Muscle of back (tissue), 13 donors: ENCODE measurements at places on chromosomes 11 and 22.

DNA sequence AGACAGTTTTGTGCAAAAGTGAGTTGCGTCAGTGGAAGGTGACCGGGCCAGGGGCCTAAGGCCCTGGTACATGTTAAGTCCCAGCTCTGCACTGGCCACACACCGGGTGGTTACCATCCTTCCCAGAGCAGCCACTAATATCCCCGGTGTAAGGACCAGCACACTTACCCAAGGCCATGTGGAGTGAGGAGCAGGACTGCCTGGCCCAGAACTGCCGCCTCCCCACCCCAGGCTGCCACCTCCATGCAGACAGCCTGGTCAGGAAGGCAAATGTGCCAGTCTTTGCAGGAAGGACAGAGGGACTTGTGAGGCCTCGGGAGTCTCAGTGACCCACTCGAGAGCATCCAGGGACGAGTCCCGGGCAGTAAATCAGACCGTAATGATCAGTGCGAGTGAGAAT, 102.9 kb downstream of the MORC2 start:
- no peak for DNase-seq

DNA sequence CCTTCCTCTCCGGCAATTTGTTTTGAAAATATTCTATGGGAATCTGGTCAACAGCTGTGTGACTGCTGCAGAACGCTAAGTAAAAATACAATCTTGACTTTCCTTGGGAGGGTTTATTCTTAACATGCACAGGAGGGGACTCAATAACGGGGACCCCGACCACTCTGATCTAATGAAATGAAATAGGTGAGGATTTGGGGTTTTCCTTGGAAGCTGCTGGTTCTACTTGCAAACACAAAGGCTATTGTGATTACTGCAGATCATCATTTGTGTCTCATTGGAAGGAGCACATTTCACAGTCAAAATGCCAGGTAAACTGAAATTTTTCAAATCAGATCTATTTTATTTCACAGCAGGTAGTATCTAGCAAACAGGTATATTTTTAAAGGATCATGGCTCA, 366.1 kb downstream of the SHANK2 start:
- DNase-seq, result no peak

- DNase-seq, result no peak
Measured at GRCh38 chr22:23156286-23156685, 11.0 kb downstream of the RAB36 start.

GRCh38 chr11:8222820-8223512, 40.7 kb downstream of the LMO1 start:
- DNase-seq, result no peak

GRCh38 chr11:9643751-9644150, 20.1 kb upstream of the SWAP70 start:
- no peak for DNase-seq

GRCh38 chr11:62706850-62707247, 375 bp downstream of the BSCL2 start:
- no peak for DNase-seq

GRCh38 chr11:41018224-41018623, 441.2 kb downstream of the LRRC4C start:
- no peak for DNase-seq

GRCh38 chr11:77672264-77672663, 34.7 kb upstream of the CLNS1A start:
- no peak for DNase-seq

DNA sequence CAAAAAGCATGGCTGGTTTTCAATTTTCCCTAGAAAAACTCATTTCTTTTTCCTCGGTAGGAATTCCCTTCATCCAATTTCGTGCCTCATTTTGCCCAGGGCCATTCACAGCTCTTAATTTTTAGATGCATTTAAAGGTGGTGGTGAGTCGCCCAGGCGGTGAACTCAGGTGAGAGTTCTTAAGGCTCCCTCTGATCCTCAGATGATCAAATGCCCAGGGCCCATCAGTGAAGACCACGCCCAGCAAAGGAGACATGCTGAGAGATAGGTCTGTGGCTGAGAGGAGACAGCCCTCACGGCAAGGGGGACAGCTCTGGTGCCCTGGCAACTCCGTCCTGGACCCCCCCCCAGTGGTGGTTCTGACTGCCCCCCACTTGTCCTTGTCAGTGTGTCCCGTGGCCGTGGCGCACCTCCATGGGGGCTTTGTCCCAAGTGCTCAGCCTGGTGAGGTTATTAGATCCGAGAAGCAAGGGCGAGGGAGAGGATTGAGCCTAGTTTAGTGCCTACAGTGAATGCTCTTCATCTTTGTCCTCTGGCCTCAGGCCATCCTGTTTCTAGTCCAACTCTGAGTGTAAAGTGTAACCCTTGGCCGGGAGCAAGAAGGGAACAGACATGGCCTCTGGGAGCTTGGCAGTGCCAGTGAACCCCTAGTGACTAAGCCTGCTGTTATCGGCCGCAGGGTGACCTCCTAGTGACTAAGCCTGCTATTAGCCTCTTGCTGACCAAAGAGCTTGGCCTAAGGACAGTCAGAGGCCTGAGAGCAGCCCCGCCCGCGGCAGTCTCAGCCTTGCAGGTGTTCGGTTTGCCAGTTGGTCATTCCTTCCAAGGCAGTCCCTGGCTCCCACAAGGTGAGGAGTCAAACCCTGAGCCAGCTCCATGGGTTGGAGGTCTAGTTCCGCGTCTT, 83.5 kb downstream of the CTTN start:
- peak; percentile 20 for DNase-seq

DNA sequence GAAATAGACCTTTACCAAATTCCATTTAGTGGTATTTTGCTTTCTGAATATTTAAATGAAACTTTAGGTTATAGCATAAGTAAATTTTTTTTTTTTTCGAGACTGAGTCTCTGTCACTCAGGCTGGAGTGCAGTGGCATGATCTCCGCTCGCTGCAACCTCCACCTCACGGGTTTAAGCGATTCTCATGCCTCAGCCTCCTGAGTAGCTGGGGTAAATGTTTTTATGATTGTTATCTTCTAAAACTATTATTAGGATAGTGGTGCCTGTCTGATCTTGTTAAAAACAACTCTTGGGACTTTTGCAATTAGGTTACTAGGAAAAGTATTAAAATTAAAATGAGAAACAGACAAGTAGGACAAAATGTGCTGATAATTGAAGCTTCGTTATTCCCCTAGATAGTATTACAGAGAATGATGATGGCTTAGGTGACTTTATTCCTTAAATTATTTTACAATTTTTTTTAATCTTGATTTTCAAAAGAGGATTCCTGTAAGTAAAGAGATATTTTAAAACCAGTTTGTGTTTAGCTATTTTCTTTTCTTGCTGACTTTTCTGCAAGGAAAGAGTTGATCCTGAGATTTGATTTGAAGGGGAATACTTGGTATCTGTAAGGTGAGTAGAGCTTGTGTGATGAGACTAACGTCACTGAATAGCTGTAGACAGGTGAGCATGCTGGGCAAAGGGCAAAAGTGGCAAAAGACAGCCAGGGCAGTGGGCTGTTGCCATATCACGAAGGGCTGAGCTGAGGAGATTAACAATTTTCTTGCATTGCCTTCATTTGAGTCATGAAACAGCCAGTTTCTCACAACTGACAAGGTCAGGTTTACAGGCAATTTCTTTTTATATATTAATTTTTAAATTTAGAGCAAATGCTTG, 20.8 kb downstream of the CRKL start:
- DNase-seq, result no peak

- DNase-seq, result peak; percentile 41
Measured at GRCh38 chr11:111305162-111305802, 6.9 kb downstream of the POU2AF3 start.

DNA sequence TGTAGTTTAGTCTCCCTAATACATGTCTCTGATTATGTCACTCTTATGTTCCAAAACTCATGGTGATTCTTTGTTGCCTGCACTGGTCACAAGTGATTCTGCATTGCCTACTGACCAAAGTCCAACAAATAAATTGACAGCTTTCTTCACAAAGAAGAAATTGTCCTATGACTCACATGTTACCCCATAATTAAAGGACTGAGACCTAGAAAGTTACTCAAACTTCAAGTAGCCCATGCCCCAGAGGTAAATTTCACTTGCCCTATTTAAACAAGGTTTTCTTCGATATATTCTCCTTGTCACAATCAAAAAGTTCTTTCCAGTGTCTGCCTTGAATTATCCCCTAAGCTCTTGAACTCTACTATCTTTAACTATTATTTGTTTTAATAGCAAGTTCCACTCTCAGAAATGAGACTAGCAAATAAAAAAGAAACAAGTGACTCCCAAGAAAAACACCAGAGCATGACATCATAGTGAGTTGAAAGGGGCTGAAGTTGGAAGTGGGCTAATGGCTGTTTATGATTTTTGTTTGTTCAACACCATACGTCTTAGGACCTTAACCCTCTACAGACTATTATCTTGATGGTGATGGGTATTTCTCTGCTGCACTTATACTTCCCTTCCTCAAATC, 94.5 kb upstream of the BLID start:
- DNase-seq, result no peak

DNA sequence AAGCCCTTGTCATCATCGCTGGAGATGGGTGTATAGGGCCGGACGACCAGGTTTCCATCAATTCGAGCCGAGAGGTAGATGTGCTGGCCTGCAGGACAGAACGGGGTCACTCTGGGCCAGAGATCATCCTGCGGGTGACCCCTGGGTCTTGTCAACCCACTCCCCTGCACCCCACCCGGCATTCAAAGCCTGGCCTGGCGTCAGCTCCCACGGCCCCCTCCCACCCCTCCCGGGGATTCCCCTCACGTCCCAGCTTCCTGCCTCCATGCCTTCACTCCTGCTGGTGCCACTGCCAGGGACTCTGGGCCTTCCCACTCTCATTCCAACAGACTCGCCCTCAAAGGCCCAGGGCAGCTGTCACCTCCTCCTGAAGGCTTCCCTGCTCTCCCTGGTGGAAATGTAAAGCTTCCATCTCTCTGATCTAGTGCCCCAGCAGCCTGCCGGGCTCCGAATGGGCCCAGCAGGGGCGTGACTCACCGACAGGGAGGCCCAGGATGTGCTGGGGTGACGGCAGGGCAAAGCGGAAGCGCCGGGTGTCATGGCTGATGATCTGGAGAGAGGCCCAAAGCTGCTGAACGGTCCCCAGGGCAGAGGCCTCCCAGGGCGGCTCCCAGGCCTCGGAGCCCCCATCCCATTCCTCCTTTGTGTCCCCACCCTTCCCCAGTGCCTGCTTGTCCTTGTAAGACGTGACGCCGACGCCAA, 9.3 kb downstream of the ATP5MGL start:
- DNase-seq, result no peak

DNA sequence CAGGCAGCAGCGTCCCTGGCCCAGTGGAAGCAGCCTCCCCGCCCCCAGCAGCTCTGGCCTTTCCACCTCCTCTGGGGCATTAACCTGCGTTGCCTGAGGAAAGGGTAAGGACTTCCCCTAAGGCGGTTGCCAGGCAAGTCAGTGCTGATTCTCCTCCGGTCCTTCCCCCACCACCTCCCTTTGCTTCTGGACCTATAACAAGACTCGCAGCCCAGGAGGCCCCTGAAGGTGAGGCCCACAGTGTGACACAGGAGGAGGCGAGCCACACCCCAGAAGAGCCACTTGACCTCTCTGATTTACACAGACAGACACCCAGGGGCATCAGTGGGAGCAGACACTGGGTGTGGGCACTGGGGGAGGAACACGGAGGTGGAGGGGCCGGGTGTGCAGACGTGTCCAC, 35.4 kb downstream of the ASCL2 start:
- no peak for DNase-seq

DNA sequence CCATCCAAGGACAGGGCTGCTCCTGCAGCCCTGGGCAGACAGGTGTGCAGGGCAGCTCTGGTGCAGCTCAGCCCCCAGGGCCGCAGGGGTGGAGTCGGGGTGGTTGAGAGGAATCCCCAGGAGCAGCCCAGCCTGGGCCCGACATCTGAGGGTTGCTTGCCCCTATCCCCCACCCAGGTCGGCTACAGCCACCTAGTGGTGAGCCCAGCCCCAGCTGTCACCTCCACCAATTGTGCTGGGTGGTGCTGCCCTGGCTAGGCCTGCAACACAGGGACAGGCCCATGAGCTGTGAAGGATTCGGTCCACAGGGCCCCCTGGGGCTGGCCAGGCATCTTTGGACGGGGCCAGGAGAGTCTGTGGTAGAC, 29.6 kb downstream of the RTN4R start:
- DNase-seq, result no peak

DNA sequence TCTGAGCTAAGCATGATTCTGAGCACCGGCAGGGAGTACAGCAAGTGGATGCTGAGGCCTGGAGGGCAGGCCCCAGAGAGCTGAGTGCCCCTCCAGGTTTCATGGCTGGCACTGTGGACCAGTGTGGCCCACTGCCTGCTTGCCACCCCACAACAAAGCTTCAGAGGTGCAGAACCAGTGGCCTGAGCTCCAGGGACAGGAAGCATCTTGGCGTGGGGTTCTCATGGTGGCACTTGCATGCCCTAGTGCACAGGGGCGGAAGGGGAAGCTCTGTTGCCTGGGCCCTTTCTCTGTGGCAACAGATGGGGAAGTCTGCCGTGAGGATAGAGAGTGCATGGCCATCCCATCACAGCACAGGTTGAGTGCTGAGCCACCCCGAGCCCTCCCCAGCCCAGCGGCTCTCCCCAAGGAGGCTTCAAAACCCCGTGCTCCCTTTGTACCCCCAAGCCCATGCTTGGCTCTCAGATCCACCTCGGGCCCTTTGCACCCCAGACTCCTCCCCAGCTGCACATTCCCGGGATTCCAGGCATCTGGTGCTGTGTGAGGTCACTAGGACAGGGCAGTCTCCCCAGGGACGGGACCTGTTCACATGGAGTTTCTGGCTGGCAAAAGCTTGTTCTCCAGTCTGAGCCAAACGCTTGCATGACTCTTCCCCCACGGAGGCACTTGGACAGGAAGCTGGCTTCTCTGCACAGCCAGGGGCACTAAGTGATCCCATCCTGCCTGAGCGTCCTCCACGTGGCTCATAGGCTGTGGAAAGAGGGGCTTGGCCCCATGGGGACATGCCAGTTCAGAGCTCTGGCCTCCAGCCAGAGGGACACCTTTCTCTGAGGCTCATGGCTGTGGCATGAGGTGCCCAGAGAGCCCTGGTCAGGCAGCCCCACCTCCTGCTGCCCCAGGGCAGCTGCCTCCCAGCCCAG, 4.2 kb downstream of the SLC25A1 start:
- no peak for DNase-seq

GRCh38 chr11:64627371-64627770, 36.4 kb downstream of the SLC22A12 start:
- DNase-seq, result no peak

DNA sequence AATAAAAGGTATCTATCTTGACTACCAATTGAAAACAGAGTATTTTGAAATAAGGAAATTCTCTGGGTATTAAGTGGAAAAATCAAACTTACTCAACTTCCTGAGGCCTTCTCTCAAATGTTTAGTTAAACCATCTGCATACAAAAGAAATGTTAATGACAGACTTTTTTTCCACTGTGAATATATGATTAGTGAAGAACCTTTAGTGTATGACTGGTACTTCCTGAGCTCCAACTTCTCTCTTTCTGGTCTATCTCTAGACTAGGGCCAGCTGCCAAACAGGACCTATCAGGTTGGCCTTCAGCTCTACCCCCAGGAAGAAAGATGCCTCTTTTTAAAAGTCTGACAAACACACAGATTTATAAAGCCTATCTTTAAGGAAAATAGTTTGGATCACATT, 68.8 kb upstream of the SCUBE2 start:
- no peak for DNase-seq

DNA sequence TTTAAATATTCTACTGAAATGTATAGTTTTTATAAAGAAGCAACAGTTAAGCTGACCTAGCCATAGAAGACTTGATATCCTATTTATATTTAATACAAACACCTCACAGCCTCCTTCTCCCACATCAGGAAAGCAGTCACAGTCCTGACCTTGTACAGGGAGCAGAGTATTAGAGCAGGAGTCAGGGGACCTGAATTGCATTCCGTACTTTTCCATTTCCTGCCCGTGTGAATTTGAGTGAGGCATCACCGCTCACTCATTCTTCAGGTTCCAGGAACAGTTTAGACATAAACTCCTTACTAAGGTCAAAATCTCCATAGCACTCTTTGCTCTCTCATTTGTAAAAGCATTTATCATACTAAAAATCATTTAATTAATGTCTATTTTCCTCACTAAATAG, 482.5 kb upstream of the FAT3 start:
- DNase-seq, result no peak
